Left ventricle myocardium inferior (tissue), 1 donor: ENCODE measurements at places on chromosomes 16 and 17. TPM values are rescaled to one million over a fixed set of nuclear protein-coding genes. Genes with fewer than 3 reads are reported as not detected.

- DNase-seq: no peak
Measured at GRCh38 chr17:68709461-68709860, 108.3 kb upstream of the FAM20A start.

DNA sequence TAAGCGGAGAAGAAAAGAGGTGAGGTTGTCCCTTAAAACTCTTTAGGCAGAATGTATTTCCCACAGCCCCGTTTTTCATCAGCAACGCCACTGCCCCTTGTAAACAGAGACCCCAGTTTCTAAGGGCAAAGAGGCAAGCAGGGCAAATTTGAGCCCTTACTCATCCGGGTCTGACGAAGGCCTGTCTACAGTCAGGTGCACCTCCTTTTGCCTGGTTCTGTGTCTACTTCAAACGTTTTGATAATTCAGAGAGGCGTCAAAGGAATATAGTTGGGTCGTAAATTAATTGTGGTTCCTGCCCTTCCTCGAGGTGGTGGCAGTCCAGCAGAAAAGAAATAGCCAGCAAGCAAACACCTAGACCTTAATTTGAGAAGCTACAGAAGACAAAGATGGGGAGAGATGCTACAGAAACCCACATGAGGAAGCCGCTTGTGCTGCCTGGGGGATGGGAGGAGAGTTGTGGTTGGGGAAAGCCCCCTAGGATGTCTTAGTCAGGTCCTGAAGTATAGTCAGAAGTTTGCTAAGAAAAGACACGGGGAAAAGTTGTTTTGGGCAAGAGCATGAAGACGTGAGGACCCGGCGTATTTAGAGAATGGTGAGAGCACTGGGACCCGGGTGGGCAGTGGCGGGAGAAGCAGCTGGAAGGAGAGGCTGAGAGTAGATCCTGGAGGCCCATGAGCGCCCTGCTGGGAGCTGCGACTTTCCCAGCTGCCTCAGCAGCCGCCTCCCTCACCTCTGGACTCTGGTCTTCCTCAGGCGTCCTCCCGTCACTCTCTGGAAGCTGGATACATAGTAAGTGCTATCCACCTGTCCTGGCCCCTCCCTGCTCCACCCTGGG is 2.4 kb downstream of the FBRS start:
- DNase-seq: no peak

DNA sequence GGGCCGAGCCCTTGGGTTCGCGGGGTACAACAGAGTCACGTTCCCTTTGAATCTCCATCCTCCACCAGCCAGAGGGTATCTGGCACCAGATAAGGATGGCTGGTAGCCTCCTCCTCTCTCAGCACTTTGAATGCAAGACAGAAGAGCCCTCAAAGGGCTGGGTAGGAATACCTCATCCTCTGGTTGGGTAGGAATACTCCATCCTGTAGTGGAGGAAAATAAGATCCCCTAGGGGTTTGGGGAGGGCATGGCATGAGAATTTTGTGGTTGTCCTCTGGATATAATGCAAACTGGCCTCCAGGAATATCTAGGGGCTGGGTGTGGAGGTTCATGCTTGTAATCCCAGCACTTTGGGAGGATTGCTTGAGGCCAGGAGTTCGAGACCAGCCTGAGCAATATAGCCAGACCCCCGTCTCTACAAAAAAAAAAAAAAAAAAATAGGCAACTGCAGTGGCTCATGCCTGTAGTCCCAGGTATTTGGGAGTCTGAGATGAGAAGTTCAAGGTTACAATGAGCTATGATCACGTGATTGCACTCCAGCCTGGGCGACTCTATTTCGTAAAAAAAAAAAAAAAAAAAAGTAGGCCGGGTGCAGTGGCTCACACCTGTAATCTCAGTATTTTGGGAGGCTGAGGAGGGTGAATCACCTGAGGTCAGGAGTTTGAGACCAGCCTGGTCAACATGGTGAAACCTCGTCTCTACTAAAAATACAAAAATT is 2.7 kb downstream of the IGFBP4 start:
- no peak for DNase-seq

DNA sequence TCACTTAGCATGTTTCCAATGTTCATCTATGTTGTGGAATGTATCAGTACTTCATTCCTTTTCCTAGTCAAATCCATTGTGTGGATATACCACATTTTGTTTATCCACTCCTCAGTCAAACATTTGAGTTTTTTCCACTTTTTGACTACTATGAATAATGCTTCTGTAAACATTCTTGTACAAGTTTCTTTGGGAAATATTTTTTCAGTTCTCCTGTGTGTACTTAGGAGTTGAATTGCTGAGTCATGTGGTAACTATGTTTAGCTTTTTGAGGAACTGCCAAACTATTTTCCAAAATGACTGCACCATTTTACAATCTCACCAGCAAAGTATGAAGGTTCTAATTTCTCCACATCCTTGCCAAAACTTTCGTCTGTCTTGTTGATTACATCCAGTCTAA is 223.7 kb upstream of the AXIN2 start:
- DNase-seq: no peak

DNA sequence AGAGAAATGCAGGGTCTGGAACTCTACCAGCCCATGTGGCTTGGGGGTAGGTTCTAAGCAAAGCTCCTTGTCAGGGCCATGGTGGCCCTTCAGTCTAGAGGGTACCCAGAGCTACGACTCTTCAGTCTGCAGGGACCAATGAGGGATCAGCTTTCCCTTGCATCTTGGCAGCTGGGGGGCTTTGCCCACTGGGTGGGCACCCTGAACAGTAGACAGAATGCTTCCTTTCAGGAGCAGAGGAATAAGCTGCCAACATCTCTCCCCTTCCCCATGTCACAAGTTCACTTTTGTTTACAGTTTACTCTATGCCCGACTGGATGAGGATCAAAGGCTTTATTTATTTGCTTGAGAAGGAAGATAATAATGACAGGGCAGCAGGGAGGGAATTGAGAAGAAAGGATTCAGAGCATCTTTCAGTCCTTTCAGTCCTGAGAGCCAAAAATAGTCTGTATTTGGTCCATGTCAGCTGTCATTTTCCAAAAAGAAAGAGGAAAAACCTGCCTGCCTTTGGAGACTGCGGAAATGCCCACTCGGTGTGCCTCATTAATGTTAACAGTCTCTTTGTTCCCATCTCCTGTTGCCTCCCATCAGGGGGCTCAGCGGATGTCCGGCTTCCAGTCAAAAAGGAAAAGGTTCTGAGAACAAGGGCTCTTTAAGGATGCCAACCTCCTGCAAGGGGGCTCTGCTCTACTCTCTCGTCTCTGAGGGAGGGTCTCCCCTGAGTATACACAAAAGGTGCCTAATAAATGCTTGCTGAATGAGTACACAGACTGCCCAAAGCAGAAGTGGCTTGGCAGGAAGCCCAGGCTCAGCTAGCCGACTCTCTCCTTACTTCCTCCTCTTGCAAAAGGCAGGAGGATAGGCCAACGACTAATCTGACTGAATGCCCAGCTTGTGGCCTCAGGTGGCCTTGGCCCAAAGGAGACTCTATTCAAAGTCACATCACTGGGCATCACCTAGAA is 17.1 kb downstream of the TRAF4 start:
- peak; percentile 64 for DNase-seq

DNA sequence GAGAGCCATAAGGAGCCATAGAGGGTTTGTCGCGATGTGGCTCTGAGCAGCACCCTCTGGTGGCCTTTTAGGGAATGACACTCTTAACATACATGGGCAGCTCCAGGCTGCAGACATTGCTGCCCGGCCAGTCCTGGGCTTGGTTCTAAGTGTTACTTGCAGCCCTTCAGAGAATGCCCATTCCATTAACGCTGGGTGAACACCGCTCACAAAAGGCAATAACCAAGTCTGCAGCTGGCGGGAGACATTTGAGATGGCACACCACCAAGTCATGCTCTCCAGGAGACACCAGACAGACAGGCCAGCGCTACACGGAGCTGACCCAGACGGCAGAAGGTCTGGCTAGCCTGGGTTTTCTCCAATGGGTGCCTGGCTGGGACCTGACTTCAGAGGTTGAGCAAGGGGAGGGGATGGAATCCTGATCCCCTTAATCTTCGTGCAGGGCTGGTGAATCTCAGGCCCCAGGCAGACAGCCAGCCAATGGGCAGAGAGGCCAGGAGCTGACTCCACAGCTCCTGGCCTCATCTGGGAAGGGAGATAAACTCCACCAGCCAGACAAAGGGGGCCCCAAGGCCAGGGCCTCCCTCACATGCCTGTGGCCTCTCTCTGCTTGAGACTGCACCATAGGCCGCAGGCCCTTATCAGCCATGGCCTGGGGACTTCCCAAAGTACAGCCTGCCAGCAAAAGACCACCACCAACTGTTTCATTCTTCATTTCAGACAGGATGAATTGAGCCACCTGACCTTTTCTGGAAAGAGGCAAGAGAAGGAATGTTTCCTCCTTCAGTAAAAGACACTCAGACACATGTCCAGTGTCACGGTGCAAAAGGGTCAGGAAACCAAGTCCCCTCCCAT is 58.8 kb downstream of the ZDHHC7 start:
- peak; percentile 64 for DNase-seq

- DNase-seq: peak; percentile 54
Measured at GRCh38 chr17:62627904-62628633, 599 bp downstream of the MRC2 start.

GRCh38 chr16:72120026-72120425 is 26.4 kb downstream of the DHX38 start:
- DNase-seq: no peak

Gene CES3
- 1.0 TPM for total RNA-seq

Gene HBA1
- total RNA-seq: 78.7 TPM

Gene TAC4
- total RNA-seq: 0.44 TPM

Gene KRTAP2-1
- not detected for total RNA-seq

Gene KRTAP9-4
- not detected for total RNA-seq

Gene SLC35G6
- total RNA-seq: not detected

Gene KPNB1
- 173 TPM for total RNA-seq

Gene ITGB4
- total RNA-seq: 10.6 TPM
